Placental pericyte (primary cell): ENCODE measurements at places on chromosomes 2 and 18. TPM values are rescaled to one million over a fixed set of nuclear protein-coding genes. Genes with fewer than 3 reads are reported as not detected.

Gene RGPD8
- total RNA-seq: 5.7 and 7.2 TPM in 2 replicates

Gene TAF4B
- total RNA-seq: 1.6 and 2.0 TPM in 2 replicates

Gene SIX3
- total RNA-seq: not detected in 2 replicates

Gene SP140
- 1.1 and 4.4 TPM in 2 replicates for total RNA-seq
